Nephron progenitor cell (in vitro differentiated cells): ENCODE measurements at places on chromosomes 1 and 21.

- no peaks in the 10 kb centered on the region for H3K36me3 ChIP-seq
- H3K4me1 ChIP-seq, result peaks cover 8% of the 10 kb centered on the region
- H3K27me3 ChIP-seq, result peaks cover 64% of the 10 kb centered on the region
- no peak overlapping the region for H3K4me3 ChIP-seq
- H3K27ac ChIP-seq, result no peak overlapping the region
These were observed 53.3 kb upstream of the FAM89A start for GRCh38 chr1:231093156-231093922.

DNA sequence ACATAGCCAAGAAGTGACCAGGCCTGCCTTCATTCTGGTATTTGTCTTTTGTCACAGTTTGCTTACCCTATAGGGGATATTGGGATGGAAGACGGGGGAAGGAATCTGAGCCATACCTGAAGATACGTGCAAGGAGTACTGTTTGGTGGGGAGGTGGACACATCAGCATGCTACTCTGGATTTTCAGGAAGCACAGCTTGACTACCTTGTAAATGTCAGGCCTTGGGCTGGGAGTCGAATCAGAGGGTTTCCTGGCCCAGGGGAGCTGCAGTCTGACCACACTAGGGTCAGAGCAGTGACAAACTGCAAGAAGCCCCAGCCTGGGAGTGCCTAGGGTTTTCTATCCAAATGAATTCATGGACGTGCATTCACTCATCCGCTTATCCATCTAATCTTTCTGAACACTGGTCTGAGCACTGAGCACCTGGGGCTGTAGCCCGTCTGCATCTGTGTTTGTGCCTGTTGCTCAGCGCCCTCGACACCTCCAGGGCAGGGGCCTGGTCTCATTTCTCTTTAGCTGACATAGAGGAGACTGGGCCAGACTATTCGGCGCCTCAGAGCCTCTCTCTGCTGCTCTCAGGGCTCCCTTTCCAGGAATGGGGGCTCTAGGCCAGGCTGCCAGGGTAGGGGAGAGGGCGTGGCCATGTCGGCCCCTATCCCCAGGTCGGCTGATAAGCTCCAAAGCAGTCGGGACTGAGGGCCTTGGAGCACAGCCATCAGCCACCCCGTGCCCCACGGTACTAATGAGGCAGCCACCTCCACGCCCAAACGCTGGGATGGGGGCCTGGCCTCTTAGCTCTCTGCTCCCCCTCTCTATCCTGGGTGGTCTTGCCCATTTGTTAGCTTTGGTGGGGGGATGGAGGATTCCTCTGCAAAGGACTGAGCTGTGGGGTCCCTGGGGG is 47.0 kb upstream of the SLC2A1 start:
- no peak overlapping the region for H3K4me3 ChIP-seq
- peak; percentile 8 for DNase-seq
- peaks cover 36% of the 10 kb centered on the region for H3K4me1 ChIP-seq
- no peak overlapping the region for H3K27ac ChIP-seq

DNA sequence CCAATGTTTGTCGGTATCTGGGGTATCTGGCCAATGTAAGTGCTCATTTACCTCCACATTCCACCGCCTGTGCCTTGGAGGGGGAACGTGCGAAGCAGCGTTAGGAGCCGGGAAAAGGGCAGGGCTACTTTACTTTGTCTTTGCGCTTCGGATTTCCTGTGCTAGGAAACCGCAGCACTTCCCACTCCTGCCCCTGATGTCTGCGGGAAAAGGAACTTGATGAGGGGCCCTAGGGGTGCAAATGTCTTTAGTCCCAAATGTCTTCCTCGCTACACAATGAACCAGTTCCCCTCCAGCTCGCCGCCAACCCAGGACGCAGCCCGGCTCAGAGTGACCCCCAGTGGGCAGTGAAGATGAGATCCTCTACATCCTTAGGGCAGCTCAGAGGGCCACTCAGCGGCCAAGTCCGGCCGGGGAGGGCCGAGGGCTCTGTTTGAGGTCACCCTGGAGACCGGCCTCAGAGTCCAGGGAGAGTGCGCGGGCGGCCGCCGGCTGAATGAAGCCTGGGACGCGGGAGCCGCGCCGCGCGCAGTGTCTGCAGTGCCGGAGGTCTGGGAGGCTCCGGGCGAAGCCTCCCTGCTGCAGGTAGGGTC is at the start of gene DYNLT5:
Gene DYNLT5 (plus strand): TSS at position 460 of the 593 bp plus-strand sequence. CDS start 2,200 bp downstream, outside the sequence.
- peak within 1 kb of the TSS; percentile 80 for H3K4me3 ChIP-seq
- DNase-seq, result peak; percentile 75
- peaks cover 15% of the 10 kb centered on the region for H3K4me1 ChIP-seq
- H3K27ac ChIP-seq, result no peak within 1 kb of the TSS
- no peaks in the 10 kb centered on the region for H3K36me3 ChIP-seq
- H3K27me3 ChIP-seq, result peaks cover 33% of the 10 kb centered on the region

DNA sequence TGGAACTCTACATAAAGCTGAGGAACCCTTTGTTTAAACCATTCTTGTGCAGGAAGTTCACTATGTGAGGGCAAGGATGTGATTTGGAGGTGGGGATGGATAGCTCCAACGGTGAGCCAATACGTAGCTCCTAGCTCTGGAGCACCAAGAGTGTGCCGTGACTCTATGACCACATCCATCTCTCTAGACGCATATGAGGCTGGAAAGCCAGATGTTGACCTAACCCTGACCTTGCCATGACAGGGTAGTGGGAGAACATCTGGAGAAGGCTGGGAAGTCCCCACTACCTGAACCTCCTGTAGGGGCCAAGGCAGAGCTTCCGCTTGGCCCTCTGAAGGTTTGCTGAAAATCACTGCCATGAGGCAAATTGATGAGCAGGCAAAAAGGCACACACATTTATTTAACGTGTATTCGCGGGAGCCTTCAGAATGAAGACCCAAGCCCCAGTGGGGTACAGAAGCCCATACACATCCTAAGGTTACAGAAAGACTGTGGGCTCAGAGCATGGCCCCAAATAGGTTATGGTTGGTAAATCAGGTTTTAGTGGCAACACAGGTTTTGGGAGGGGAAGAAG is 43.4 kb downstream of the EIF2D start:
- no peaks in the 10 kb centered on the region for H3K36me3 ChIP-seq
- DNase-seq, result no peak
- H3K4me3 ChIP-seq, result no peak overlapping the region
- peaks cover 25% of the 10 kb centered on the region for H3K4me1 ChIP-seq
- H3K27ac ChIP-seq, result no peak overlapping the region

DNA sequence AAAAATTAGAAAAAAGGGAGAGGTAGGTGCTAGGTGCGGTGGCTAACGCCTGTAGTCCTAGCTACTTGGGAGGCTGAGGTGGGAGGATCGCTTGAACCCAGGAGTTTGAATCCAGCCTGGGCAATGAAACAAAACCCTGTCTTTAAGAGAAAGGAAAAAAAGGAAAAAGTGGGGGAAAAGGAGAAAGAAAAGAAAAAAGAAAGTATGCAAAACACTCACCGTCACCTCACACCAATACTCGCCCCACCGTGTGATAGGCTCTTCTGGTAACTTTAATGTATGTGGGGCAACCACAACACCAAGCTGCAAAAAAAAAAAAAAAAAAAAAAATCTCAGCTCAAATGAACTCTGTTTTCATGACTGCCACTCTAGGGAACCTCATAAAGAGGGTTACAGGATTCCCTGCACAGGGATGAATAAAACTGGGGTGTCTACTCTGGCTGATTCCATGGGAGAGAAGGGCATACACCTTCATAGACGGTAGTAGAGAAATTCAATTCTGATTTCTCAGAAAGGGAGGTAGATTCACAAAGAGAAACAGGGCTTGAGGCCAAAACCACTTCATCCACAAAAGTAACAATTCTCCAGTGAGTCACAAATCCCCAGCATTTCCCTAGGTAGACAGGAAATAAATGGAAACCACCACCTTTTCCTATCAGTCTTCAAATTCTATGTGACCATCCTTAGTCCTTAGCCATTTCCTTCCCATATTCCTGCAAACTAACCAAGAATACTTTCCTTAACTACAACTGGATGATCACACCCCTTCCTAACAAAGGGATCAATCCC is 2.5 kb downstream of the MRPL9 start:
- DNase-seq, result no peak
- H3K27me3 ChIP-seq, result no peaks in the 10 kb centered on the region
- peaks cover 19% of the 10 kb centered on the region for H3K4me1 ChIP-seq
- peak overlapping the region; percentile 57 for H3K4me3 ChIP-seq

DNA sequence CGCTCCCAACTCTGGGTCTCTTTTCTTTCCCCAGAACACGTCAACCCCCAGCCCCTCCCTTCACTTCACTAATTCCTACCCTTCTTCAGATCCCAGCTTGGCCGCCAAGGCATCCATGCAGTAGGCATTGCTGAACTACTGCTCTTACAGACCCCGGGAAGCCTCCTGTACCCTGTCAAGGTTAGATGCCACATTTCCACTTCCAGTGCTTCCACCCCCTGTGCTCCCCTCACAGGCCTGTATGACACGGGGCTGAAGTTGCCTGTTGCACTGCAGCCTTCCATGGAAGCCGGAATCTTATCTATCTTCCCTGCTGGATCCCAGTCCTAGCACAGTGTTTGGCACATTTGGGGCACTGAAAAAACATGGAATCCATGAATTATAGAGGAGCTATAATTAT is 99.0 kb upstream of the SOD1 start:
- no peak for DNase-seq
- H3K4me3 ChIP-seq, result peak overlapping the region; percentile 89
- H3K27ac ChIP-seq, result peak overlapping the region; percentile 58
- peaks cover 49% of the 10 kb centered on the region for H3K4me1 ChIP-seq
- H3K27me3 ChIP-seq, result peaks cover 6% of the 10 kb centered on the region

DNA sequence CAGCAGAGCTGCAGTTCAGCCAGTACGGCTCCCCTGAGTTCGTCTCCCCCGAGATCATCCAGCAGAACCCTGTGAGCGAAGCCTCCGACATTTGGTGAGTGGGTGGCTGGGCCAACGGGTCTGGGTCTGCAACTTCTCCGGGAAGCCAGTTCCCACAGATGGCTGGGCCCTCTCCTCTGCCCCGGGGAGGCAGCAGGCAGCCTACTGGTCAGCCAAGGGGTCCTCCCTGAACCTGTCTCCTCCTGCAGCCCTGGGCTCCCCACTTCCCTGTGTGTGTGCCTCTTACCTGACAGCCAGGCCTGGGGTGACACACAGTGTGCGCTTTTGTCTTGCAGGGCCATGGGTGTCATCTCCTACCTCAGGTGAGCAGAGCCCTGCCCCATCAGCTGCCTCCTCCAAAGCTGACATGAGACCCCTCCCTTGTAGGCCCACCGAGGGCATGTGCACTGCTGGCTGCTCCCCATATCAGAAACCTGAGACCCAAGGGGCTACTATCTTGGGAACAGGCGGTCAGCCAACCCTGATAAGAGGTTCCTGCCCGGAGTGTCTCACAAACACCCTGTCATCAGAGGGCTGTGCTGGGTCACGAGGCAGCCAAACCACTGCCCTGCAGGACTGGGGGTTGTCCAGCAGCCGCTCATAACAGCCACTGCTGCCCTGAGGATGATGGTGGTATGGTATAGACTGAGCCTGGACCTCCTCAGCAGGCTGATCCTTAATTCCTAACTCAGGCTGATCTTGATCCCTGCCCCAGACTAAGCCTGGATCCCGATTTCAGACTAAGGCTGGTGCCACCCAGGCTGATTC is 37.6 kb downstream of the TRIM11 start:
- no peaks in the 10 kb centered on the region for H3K36me3 ChIP-seq
- DNase-seq, result no peak
- no peaks in the 10 kb centered on the region for H3K27me3 ChIP-seq
- H3K27ac ChIP-seq, result no peak overlapping the region
- no peak overlapping the region for H3K4me3 ChIP-seq

- peak within 1 kb of the TSS; percentile 77 for H3K4me3 ChIP-seq
- H3K27ac ChIP-seq, result no peak within 1 kb of the TSS
- DNase-seq, result peak; percentile 76
- H3K4me1 ChIP-seq, result peaks cover 25% of the 10 kb centered on the region
- no peaks in the 10 kb centered on the region for H3K36me3 ChIP-seq
These were observed at the start of gene FOXD3 for GRCh38 chr1:63322114-63322943. Gene FOXD3 (plus strand): TSS chr1:63322567. CDS start chr1:63323059, 492 bp downstream.

DNA sequence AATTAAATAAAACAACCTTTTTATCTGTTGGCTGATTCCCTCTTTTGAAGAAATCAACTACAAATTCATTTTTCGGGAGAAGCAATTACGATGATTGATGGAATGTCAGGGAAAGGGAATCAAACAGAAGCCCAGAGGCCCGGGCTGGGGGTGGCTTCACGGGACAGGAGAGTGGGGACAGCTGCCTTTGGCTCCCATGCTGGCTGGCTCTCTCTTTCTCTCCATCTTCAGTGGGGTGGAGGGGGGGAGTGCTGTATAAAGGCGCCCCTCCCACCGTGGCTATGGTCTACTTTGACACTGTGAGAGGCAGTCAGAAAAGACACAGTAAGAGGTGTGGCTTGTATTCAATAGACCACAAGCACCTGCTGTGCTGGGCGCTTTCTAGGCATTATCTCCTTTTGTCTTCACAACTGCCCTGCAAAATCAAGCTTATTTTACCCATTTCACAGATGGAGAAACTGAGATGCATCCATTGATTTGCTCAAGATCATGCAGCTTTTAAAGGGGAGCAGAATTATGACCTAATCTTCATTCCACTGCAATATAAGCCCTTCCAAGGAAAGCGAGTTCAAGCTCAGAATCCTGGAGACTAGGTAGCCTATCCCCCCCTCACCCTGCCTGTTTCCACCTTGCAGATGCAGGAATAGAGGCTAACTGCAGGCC is 92.9 kb downstream of the GRIK3 start:
- DNase-seq, result no peak
- no peak overlapping the region for H3K4me3 ChIP-seq
- H3K36me3 ChIP-seq, result no peaks in the 10 kb centered on the region
- H3K4me1 ChIP-seq, result peaks cover 2% of the 10 kb centered on the region
- peaks cover 60% of the 10 kb centered on the region for H3K27me3 ChIP-seq

DNA sequence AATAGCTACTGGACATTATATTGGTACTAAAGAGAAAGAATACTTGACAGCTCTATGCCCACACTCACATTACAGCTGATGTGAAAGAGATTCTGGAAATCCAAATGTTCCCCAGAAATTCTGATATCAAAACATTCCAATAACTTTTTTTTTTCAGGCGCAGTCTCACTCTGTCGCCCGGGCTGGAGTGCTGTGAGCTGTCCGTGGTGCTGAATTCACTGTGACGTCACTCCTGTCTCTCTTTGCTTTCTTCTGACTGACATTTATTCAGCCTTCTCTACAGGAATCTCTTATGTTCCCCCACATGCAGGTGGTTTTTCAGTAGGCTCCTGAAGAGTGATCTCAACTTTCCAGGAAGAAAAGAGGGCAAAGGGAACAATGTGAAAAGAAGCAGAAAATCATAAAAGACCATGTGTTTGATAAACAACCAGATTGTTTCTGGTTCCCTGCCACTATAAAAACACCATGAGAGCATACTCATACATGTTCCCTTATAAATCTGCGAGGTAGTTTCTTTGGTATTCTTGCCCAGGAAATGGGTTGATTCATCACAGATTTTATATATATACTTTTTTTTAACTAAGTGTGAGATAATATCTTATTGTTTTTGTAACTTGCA is 6.2 kb downstream of the S100A7A start:
- peak; percentile 94 for DNase-seq
- H3K4me1 ChIP-seq, result no peaks in the 10 kb centered on the region
- H3K27me3 ChIP-seq, result peaks cover 19% of the 10 kb centered on the region
- no peak overlapping the region for H3K4me3 ChIP-seq

GRCh38 chr1:212667223-212668139 is 32.2 kb downstream of the BATF3 start:
- no peaks in the 10 kb centered on the region for H3K36me3 ChIP-seq
- H3K4me3 ChIP-seq, result no peak overlapping the region
- H3K4me1 ChIP-seq, result peaks cover 31% of the 10 kb centered on the region
- DNase-seq, result no peak
- H3K27me3 ChIP-seq, result peaks cover 9% of the 10 kb centered on the region

GRCh38 chr1:10751561-10752085 is 44.8 kb downstream of the CASZ1 start:
- no peak for DNase-seq
- peaks cover 29% of the 10 kb centered on the region for H3K27me3 ChIP-seq
- no peaks in the 10 kb centered on the region for H3K36me3 ChIP-seq
- H3K27ac ChIP-seq, result no peak overlapping the region
- no peak overlapping the region for H3K4me3 ChIP-seq

- no peak overlapping the region for H3K27ac ChIP-seq
- no peak for DNase-seq
- peaks cover 13% of the 10 kb centered on the region for H3K27me3 ChIP-seq
- H3K4me3 ChIP-seq, result no peak overlapping the region
- H3K36me3 ChIP-seq, result no peaks in the 10 kb centered on the region
These were observed 77.6 kb downstream of the SETD4 start for GRCh38 chr21:35982717-35983116.
